ENCODE measurements at places on chromosomes 16 and 17.

DNA sequence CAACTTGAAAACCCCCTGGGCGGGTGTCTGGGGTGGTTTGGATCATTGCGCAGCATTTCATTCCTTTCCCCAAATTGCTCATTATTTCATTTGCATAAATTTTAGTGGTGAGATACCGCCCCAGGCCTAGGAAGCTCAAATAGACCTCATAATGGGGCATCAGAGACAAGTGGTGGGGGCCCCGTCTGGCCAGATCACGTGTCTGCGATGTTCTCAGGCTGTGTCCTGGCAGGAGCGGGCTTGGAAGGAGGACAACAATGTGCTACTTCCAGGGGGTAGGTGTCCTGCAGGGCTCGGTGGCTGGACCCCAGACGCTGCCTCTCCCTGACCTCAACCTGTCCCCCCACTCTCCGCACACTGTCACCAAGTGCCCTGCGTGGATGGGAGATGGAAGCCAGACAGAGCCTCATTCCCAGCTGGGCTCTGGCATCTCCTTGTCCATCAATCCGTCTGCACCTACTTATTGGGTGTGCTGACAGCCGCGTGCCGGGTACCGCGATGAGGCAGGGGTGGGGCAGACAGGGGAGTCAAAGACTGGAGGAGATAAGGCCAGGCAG is 116.9 kb downstream of the NTN1 start:
- DNase-seq = no peak

DNA sequence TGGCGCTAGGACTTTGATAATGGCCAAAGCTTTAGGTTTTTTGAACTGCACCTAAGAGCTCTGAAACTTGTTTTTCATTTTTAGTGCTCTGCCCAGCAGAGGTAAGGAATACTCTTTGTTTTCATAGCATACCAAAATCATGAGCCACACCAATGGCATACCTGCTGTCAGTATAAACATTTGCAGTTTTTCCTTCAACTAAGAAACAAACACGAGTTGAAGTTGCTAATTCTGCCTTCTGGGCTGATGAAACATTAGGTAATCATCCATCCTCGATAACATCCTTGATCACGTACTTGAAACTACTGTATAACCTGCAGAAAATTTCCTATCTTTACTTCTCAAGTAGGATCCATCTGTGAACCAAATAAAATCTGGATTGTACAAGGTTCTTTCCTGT is 20.6 kb upstream of the B4GALNT2 start:
- no peak for DNase-seq

DNA sequence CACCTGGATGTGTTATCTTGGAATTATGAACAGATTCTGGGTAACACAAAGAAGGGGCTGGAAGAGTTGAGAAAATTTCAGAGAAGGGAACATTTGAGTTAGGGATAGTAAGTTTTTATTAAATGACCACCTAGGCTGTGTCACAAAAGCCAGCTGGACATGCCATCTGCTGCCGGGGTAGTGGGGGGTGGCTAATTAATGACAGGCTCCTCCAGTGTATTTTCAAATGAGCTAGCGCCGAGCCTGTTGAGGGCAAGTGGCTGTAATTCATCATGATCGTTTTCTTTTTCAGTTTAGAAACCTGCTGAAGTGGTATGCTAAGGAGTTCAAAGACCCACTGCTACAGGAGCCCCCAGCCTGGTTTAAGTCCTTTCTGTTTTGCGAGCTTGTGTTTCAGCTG is 6.2 kb downstream of the TMEM97 start:
- no peak for DNase-seq

DNA sequence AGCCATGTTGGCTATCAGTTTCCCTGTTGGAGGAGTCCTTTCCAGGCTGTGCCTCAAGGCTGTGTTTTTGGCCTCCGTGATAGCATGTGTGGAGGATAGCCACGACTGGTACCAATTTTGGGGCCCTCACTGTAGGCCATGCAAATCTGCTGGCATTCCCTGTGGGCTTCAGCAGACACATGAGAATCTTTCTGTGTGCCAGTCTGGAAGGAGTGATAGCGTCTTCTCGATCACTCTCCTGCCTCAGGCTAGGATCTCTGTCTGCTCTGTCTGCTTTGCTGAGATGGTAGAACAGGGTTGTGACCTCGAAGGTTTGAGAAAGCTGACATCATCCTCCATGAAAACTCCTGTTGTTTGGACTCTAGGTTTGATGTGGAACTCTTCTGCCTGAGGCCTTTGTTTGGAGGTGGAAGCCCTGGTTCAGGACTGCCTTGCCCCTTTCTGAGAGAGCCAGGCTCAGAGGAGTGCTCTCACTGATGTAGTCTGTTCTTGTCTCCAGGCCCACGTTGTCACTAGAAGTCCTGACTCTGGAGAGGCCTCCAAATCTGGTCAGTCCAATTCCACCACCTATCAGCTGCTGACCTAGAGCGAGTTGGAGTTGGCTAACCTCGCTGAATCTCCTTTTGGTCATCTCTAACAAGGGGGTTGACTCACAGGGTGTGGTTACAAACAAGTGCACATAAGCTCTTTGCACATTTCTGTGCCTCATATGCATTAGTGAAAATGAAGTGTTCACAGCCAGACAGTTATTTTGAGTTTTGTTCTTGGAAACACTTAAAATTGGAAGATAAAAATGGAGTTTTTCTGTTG is 12.1 kb upstream of the EDC4 start:
- DNase-seq = no peak
